ENCODE measurements at places on chromosomes 2 and 18. TPM values are rescaled to one million over a fixed set of nuclear protein-coding genes. Genes with fewer than 3 reads are reported as not detected.
A peak's percentile ranks its signal among the peaks of the same experiment; 100 is the strongest.

The IL1B gene
- 11.5 TPM for total RNA-seq

GRCh38 chr2:34003795-34004194 is 404.7 kb upstream of the FAM98A start:
- no peak for DNase-seq

The PJVK gene
- total RNA-seq, result 2.3 TPM

The ABCG8 gene
- not detected for total RNA-seq

The RNF125 gene
- total RNA-seq, result 6.5 TPM

The MDH1 gene
- 103 TPM for total RNA-seq

GRCh38 chr2:136013136-136013685 is 27.8 kb upstream of the DARS1 start:
- no peak for DNase-seq

DNA sequence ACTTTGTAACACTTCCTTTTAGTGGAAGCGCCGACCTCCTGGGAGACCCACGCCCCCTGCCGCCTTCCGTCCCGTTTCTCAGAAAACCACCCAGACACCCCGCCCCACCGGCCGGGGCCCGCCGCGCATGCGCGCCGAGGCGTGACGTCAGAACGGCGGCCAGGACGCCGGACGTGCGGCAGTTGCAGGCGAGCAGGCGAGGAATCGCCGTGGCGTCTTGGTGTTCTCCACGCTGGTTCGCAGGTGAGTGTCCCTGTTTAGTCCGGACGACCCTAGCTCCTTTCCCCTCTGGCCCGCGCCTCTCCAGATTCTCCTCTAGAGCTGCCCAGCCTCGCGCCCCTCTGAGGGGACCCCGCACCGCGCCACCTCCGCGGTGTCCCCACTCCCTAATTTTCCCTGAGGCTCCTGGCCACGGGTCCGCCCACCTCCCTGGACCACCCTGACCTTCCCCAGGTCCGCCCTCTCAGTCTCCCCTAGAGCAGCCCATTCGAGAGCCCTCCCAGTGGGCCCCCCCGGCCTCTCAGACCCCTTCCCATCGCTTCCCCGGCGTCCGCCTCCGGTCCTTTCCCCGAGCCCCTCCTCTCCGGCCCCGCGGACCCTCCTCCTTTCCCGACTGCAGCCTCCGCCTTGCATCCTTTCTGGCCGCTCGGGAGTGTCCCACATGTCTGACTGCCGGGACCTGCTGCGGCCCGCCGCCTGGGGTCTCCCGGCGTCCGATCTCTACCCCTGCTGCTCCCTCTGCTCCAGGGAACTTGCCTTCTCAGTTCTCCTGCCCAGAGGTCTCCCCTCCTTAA is at the start of gene PLEKHB2:
Gene PLEKHB2 (plus strand): TSS at position 181 of the 794 bp plus-strand sequence. CDS start 15,606 bp downstream, outside the sequence.
- DNase-seq, result peak; percentile 96

DNA sequence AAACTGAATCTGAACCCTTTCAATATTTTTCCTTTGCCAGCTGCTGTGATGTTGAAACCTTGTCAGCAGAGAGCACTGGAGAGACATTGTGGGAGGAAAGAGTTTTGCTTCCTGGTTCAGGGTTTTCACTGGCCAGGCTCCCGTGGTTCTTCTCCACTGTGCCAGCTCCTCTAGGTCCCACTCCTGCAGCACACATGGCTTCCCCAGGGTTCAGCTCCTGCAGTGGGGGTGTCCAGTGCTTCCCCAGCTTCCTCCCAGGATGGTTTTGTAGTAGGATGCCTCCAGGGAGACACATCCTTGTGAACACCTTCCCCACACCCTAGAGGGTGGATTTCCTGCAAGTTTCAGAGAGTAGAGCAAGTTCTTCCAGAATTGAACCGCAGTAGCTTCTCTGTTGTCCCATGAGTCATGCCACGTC is 24.0 kb upstream of the SULT1C3 start:
- DNase-seq, result peak; percentile 46

The SERPINB11 gene
- total RNA-seq, result not detected

DNA sequence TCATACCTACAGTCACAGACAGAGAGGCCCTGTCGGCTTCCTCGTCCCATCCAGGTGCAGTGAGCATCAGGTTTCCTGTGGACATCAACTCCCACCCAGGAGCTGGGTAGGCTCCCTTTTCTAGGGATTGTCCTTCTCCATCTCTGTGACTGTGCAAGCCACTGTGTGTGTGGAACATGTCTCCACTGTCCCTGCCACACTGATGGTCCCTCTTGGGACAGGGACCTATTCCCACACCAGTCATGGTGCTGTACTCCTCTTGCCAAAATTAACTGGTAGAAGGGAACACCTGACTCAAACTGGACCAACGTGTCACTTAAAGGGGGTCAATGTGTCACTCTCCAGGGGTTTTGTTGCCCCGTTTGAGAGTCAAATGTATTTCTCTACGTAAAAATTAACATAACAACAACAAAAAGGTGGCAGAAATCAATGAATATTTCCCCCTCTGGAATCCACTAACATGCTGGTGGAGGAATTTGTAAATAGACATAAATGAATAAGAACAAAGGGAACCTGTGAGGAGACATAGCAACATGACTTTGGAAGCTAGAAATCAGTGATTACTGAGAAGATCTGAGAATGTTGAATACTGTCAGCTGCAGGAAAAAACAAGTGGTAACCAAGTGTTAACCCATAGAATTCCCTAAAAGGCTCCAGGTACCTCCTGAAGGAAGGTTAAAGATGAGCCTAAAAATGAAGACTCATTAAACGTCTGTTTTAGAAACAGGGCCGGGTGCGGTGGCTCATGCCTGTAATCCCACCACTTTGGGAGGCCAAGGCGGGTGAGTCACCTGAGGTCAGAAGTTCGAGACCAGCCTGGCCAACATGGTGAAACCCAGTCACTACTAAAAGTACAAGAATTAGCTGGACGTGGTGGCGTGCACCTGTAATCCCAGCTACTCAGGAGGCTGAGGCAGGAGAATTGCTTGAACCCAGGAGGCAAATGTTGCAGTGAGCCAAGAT is 40.4 kb downstream of the SH2D6 start:
- no peak for DNase-seq

Data from upper lobe of right lung (tissue), 1 donor.